ENCODE measurements at places on chromosomes 16 and 17.

GRCh38 chr16:75305364-75306098 is 54.1 kb upstream of the BCAR1 start:
- DNase-seq: peak; percentile 22

GRCh38 chr17:75144816-75145512 is 9.3 kb downstream of the JPT1 start:
- DNase-seq: no peak

- no peak for DNase-seq
Observed at GRCh38 chr16:11780991-11781680, 15.9 kb downstream of the ZC3H7A start.

GRCh38 chr17:61709567-61709966 is 118.5 kb upstream of the NACA2 start:
- no peak for DNase-seq

DNA sequence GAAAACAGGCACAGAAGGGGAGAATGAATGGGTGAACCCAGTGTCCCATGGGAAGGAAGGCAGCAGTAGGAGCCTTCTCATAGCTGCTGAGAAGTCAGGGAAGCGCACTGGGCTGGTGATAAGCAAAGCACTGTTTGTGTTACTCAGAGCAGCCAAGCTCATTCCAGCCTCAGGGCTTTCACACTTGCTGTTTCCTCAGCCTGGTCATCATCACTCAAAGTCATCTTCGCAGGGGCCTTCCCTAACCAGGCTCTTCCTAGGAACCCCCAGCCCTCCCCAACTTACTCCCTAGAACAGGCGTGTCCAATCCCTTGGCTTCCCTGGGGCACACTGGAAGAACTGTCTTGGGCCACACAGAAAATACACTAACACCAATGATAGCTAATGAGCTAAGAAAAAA is 32.1 kb upstream of the LONP2 start:
- no peak for DNase-seq

- DNase-seq: no peak
Observed at GRCh38 chr17:45688820-45689219, 95.3 kb upstream of the CRHR1 start.

DNA sequence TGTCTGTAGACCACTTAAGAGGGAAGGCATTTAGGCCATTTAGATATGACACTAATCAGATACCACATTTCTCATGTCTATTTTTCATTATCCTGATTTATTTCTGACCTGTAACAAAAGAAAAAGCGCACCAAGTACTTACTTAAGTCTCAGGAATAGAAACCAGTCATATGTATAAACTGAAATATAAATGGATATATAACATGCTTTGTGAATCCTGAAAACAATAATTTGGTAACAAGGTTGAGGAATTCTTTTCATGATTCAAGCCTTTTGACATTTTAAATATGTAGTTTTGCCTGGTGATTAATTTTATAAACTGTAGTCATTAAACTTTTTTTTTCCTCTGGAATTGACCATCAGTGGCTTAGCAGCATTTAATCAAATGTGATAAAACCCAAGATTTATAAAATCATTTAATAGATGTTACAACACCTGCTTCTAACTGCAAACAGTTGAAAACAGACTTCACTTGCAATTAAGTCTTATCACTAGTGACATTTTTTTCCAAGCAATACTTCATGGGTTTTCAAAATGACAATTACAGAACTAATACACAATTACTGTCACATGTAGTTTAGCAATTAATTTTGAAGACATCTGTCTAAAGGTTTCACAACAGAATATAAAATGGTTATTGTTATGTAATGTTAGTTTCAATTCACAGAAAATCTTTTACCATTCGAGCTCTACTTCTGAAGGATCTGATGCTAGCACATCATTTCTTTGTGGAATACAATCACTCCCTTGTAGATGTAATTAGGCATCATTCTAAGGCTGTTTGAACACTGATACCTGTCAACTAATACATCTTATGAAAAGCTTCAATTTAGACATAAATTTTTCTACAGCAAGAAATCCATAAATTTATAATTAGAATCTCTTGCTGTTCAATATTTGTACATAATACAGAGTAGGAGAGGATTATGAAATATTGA is 110.3 kb downstream of the TOX3 start:
- no peak for DNase-seq

DNA sequence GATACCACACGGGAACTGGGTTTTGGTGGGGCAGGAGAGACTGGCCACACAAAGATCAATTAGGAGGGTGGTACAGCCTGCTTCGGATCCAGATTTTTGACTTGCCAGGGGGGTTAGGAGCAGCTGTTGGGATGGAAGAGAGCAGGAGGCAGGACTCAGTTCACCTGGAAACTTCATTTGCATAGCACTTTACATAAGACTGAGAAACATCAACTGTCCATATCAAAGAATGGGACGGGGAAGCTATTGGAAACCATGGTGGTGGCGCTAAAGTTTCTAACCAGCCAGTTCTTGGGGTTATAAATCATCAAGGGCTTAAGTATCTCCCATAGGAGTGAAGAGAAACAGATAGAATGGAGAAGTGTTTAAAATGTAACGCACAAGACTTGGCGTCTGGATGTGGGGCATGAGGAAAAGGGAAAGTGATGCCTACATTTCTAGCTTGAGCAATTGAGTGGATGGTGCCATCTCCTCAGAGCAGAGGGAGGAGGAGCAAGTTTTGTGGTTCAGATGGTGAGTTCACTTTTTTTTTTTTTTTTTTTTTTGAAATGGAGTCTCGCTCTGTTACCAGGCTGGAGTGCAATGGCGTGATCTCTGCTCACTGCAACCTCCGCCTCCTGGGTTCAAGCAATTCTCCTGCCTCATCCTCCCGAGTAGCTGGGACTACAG is 6.4 kb upstream of the SRCAP start:
- no peak for DNase-seq

DNA sequence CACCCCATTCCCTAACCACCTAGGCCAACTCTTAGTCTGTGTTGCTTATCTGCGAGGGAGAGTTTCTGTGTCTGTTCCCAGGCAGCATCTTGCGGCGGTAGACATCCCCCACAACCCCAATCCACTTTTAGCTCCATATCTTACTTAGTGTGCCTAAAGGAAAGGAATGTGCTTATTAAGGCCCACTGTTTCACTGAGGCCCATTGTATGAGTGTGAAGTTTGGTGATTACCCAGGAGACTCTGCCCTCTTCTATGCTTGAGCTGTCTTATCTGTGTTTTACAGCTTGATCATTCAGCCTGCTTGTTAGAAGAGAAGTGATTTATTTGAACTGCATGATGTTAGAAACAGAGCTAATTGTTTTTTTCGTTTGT is 10.3 kb upstream of the MLYCD start:
- no peak for DNase-seq

DNA sequence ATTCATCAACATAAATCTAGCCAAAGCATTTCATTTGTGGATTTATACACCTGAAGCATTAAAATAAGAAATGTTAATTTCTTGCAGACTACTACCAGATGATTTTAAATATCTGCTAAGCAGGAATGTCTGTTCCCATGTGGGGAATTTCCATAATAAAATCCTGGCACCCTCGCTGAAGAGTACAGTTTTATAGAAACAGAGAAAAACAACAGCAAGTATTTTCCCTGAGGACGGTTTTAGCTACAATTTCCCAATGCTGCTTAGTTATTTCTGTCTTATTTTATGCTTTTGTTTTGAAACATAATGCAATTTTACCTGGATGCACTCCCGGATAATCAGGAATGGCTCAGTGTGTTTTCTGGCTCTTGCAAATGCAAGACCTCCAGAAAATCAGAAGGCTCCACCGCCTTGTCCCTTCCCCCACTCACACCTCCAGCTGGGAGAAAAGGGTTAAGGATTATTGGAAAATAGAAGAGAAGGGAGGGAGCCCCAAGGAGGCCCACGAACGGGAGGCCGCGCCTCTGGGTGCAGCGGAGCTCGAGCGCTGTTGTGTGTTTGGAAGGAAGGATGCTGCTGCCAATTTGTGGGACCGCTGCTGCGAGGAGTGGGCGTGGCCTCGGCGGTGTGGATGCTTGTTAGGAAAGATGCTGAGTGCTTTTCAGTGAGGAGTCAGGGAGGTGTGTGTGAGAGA is at the start of gene CNTNAP4:
Gene CNTNAP4 (plus strand): TSS at position 657 of the 694 bp plus-strand sequence. CDS start 262 bp downstream, outside the sequence.
- DNase-seq: no peak

DNA sequence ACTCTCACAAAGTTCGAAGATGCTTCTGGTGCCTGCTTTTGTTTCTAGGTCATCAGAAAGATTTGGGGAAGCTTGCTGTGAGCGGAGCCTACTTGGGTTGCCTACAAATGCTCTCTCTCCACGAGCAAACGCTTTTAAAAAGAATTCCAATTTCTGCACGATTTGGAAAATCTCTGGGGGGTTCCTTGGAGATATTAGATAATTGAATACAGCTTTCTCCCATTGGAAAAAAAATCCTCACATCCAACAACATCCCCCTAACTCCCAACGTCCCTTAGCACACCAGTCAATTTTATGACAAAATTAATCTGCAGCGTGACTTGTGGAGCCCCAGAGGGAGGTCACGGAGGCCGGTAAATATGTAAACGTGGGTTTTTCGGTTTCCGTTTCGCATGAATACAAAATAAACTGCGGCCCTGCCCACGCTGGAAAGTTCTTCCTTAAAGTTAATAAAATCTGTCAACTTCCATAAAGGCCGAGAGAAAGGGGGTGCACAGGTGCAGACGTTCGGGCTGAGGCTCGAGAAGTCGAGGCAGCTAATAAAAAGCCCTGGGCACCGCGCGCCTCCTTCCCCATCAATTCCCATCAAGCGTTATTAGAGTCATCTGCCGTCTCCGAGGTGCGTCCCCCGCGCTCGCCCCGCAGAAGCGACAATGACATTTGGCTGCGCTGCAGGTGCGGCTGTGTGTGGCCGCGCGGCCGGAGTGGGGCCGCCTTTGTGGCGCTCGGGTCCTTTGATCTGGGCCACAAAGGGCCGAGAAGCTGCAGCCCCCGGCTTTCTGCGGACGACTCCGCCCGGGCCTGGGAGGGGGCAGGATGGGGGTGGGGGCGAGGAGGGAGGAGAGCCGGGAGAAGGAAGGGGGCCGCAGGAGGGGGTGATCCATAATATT is 37.6 kb downstream of the SALL1 start:
- DNase-seq: no peak

GRCh38 chr17:66767154-66767933 is 67.6 kb upstream of the CACNG5 start:
- DNase-seq: peak; percentile 52

DNA sequence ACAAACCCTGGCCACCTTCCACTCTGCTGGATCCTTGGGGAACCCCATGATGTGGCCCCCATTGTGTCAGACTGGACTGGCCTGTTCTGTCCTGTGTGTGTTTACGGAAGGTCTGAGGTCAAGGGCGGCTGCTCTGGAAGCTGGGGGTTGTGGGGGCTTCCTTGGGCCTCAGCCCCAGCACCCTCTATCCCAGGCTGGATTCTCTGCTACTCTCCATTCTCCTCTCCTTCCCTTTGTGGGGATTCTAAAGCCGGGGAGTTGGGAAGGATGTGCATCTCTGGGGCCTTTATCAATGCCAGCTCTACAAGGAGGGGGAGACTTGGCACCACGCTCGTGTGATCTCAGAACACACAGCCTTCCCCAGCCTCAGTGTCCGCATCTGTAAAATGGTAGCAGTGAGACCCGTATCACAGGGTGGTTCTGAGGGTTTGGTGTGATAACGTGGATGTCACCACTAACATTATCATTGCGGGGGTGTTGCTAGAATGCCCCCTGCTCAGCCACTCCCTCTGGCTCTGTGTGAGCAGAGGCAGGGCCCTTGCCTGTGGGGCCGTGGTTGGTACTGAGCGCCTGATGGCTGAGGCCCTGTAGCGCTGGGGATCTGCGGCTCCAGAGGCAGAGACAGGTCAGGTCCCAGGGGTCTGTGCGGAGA is 18.1 kb downstream of the ADGRG1 start:
- no peak for DNase-seq

- no peak for DNase-seq
Observed at GRCh38 chr17:48595278-48595999, 1.9 kb upstream of the HOXB5 start.

GRCh38 chr17:33934696-33935095 is 320.4 kb upstream of the CCL2 start:
- no peak for DNase-seq

GRCh38 chr17:10019941-10020451 is 114.9 kb upstream of the RCVRN start:
- DNase-seq: no peak

- DNase-seq: no peak
Observed at GRCh38 chr16:66372078-66372897, 5.8 kb downstream of the CDH5 start.

- no peak for DNase-seq
Observed at GRCh38 chr17:42653179-42654124, 5.6 kb upstream of the TUBG2 start.

DNA sequence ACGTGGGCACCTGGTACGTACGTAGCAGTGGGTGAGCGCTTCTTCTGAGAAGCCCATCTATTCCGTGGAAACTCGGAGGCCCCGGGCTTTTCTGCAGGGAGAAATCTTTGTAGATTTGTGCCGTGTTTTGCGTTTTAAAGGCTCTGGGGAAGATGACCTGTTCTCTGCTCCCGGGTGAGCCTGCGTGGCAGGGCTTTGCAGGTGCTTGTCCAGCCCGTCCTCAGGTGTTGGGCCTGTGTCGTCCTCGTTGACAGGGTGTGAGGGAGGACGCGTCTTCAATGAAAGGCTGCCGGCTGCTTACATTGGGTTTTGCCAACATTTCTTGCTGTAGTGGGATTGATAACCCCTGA is 87.5 kb upstream of the ZNF750 start:
- no peak for DNase-seq

DNA sequence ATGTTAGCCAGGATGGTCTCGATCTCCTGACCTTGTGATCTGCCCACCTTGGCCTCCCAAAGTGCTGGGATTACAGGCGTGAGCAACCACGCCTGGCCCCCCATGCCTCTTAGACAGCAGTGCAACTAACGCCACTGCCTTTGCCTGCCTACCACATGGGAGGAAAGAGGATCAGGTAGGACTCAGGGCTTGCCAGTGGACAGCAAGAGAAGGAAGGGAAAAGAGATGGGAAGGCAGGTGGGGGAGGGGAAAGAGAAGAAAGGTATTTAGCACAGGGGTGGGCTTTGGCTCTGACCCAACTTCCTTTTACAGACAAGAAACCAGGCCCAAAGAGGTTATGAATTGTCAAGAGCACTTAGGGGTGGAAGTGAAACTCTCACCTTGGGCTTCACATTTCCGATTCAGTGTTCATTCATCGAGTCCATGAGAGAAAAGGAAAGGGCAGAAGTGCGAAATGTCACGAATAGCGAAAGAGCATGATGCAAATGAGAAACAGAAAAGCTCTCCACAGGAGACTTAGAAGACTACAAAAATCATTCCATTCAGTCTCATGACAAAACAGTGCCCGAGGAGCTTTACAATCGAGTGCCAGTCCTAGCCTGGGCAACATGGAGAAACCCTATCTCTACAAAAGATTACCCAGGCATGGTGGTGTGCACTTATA is 36.4 kb downstream of the CDK5R1 start:
- peak; percentile 93 for DNase-seq

- DNase-seq: no peak
Observed at GRCh38 chr17:71118039-71118438, 948.7 kb downstream of the KCNJ2 start.

DNA sequence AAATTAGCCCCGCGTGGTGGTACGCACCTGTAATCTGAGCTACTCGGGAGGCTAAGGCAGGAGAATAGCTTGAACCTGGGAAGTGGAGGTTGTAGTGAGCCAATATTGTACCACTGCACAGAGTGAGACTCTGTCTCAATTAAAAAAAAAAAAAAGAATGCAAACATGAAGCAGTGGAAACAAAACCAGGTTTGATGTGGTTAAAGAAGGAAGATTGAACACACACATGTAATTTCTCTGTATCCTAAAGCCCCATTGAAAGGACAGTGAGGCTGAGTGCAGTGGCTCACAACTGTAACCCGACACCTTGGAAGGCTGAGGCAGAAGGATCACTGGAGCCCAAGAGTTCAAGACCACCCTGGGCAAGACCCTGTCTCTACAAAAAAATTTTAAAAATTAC is 26.5 kb upstream of the SBK1 start:
- no peak for DNase-seq

GRCh38 chr16:4611337-4612021 is 3.2 kb downstream of the UBALD1 start:
- no peak for DNase-seq

Measured in activated CD4-positive, alpha-beta T cell treated with anti-CD3 and anti-CD28 coated beads, Interleukin-2, Interleukin-4, amounts not matched to agents 100 ng/mL and 50 ng/mL, durations not matched to agents 16 hours and 8 hours (primary cell).